Vagina (tissue), 2 donors: ENCODE measurements at places on chromosomes 7 and 10. TPM values are rescaled to one million over a fixed set of nuclear protein-coding genes. Genes with fewer than 3 reads are reported as not detected.

The ASZ1 gene
- not detected for total RNA-seq

The DRGX gene
- total RNA-seq: not detected

The SPRN gene
- total RNA-seq: not detected

The CHST3 gene
- total RNA-seq: 26.0 TPM

The ATP6V1F gene
- 119 TPM for total RNA-seq

The SYNPO2L gene
- total RNA-seq: 0.49 TPM

The CRHR2 gene
- not detected for total RNA-seq

- no peak for DNase-seq
Observed at GRCh38 chr7:78760620-78761355, 692.7 kb downstream of the MAGI2 start.

DNA sequence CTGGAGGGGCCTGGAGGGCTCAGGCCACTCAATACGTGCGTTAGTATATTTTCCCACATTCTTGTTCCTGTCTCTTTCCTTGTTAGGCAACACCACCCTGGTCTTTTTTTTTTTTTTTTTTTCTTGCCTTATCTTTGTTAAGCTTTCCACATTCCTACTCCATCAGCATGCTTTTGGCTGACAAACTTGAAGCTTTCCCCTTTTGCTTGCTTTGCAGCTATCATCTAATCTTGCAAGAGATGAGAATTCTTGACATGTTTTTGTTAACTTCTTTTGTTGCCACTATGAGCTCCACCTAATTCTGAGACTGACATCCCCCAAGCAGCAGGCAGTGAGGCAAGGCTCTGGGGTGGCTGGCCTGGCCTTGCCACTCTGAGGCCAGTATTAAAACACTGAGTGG lies 52.5 kb upstream of the NRP1 start:
- DNase-seq: no peak

- DNase-seq: peak; percentile 99
Observed at GRCh38 chr10:75401569-75402485, at the start of gene ZNF503. Gene ZNF503 (minus strand): TSS chr10:75401764. CDS start chr10:75401419, 345 bp downstream.

GRCh38 chr7:26683277-26683676 lies 181.1 kb downstream of the SKAP2 start:
- DNase-seq: no peak

DNA sequence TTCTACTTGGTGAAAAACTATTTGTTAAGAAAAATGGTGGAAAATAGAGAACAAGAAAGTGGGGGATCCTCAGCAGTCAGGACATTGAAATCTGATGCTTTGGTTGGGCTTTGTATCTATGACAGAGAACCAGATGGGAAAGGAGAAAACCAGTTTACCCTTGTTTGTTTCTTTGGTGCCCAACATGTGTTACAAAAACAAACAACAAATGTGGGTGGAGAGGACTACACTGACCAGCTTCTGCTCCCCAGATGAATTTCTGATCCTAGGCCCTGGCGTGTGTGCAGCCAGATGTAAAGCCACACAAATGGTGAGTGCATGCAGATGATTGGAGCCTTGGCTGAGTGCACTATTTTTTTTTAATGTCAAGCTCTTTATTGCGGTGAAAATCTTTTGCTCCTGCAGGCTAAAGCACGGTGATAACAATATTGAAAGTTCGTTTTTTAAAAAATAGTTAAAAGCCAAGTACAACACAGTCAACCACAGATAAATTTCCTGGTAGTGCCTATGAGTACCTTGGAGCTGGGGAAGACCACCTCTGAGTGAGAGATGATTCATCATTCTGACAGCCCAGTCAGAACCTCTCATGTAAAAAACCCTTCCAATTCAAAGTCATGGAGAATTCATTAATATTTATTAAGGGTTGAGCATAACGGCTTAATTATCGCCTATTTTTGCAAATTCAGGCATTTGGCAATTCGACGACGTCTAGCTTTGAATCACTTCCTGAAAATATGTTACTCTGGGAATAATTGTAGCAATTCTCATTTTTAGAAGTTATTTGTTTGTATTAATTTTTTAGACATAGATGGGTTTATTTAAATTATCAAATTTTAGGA lies 163.7 kb downstream of the AGMO start:
- no peak for DNase-seq

DNA sequence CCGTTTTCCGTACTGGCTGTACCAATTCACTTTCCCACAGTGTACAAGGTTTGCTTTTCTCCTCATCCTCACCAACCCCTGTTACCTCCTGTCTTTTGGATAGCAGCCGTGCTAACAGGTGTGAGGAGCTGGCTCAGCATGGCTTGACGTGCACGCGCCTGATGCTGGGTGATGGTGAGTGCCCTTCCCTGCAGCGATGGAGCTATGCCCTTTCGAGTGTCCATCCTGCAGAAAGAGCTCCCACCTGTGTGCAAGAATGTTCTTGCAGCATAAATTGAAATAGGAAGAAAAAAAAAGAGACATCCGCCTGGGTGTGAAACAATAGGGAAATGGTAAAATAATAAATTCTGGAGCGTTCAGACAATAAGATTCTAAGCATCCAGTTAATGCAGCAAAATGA lies 9.5 kb upstream of the UBE3C start:
- DNase-seq: no peak

DNA sequence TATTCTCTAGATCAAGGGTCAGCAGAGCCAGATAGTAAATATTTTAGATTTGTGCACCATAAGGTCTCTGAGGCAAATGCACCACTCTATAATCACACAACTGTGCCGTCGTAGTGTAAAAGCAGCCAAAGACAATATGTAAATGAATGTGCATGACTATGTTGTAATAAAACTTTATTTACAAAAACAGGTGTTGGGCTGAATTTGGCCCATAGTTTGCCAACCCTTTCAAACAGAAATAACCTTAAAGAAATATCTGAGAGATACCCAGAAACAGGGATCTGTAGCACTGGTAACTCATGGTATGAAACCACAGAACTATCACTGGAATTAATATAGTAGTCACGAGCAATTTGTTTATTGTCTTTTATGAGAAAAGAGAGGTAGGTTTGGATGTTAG lies 86.0 kb downstream of the ARID5B start:
- no peak for DNase-seq

GRCh38 chr7:767580-767940 lies 40.5 kb upstream of the PRKAR1B start:
- DNase-seq: no peak

DNA sequence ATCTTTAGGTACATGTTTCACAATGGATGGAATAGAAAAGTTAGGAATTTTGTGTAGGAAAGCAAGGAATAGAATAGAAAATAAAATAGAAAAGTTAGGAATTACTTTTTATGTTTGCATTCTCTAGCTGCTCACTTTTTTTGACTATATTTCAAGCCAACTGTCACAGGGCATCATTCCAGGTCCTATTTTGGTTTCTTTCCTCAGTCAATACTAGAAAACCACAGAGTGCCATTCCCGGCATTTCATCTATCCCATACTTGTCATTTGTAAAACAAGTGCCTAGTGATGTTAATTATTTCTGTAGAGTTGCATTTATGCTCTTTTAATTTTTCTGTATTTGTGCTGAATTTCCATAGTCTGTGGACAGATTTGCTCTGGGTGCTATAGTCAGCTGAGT lies 66.2 kb downstream of the SDK1 start:
- no peak for DNase-seq

DNA sequence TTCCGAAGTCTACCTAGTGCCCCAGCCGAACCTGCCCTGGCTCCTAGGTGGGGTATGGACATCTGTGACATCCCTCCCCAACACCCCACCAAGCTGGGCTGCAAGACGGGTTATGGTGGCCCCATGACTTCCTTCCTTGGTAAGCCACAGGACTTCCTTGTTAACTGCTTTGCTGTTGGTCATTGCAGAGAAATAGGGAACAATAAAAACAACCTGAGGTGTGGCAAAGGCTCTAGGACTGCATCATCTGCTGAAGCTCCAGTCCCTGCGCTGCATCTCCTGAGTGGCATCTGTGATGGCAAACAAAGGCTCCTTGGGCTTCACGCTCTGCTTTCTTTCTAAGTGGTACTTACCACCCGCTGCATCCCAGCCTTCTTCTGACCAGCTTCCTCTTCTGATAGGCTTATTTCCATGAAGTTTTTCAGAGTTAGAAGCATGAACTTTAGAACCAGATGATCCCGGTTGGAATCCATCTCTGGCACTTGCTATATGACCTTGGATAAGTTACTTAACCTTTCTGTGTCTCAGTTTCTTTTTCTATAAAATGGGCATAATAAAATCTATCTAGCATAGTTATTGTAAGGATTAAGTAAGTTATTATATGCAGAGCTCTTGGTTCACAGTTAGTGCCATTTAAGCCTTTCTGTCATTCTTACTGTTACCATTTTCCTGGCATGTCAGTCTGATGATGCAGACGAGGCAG lies 216.8 kb downstream of the RPS24 start:
- DNase-seq: no peak

DNA sequence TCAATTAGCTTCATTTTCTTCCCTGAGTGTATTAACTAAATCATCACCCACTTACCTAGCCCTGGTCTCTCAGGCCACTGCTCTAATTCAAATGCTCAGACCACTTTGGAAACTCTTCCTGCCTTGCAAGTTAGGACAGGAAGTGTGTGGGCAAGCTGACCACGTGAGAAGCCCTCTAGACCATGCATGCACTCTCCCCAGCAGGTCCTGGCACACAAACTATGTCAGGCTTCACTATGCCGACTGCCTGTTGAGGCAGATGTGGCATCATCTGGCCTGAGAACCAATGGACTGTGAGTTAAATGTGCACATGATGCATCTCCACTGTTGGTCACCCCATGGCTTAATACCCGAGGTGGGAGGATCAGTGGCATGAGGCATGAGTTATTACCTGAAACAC lies 439.6 kb downstream of the GRID1 start:
- peak; percentile 75 for DNase-seq

DNA sequence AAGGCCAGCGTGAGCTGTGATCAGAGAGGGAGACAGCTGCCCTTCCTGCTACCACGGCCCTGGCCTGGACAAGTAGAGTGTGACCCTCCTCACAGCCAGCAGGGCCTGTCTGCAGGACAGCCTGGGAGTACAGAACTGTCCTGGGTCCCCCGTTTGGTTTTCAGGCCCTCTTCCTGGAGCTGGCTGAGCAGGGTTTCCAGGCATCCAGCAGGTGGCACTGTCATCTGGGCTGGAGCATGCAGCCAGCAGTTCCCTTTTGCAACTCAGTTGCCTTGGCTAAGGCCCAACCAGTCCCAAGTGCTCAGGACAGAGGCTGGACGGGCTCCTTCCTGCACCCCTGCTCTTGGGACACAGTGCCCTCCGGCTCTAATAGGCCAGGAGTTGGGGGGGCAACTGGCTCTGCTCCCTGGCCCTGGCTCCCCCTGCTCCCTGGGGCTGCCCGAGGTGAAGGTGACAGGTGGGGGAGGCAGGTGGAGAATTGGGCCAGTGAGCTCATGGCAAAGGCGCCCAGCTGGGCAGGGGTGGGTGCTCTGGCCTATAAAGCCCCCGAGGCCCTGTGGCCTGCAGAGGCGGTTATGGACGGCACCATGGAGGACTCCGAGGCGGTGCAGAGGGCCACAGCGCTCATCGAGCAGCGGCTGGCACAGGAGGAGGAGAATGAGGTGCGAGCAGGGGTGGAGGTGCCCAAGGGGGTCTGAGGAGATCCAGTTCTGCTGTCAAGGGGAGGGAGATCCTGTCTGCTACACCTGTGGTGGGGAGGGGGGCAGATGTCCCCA lies at the start of gene ANKRD2:
Gene ANKRD2, plus strand, starts transcription at position 566 of the 776 bp plus-strand sequence. Its CDS starts 10 bp downstream, at position 576.
- no peak for DNase-seq

GRCh38 chr7:67593794-67594193 lies 597.2 kb downstream of the TYW1 start:
- no peak for DNase-seq

GRCh38 chr7:116212869-116213268 lies 2.5 kb downstream of the TES start:
- no peak for DNase-seq

DNA sequence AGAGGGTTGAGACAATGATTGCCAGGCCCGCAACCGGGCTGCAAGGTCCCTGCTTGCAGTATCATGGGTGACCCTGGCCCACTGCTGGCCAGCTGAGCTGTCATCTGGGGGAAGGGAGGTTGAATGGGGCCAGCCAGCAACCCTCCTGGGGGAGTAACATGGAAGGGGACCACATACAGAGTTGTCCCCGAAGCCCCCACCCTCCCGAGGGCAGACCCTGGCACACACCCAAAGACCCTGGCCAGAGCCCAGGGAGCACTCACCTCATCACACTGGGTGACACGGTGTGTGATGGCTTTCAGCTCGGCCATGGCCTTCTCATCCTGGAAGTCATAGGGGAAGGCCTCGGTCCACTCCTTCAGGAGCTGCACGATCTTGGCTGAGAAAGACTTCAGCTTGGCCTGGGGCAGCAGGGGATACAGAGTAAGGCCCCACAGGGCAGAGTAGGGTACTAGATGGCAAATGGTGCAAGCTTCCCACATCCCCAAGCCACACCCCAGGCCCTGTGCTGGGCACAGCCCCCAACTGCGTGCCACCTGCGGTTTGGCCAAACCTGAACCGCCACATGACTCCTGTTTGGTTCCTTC lies 63.4 kb downstream of the CSGALNACT2 start:
- DNase-seq: peak; percentile 67

DNA sequence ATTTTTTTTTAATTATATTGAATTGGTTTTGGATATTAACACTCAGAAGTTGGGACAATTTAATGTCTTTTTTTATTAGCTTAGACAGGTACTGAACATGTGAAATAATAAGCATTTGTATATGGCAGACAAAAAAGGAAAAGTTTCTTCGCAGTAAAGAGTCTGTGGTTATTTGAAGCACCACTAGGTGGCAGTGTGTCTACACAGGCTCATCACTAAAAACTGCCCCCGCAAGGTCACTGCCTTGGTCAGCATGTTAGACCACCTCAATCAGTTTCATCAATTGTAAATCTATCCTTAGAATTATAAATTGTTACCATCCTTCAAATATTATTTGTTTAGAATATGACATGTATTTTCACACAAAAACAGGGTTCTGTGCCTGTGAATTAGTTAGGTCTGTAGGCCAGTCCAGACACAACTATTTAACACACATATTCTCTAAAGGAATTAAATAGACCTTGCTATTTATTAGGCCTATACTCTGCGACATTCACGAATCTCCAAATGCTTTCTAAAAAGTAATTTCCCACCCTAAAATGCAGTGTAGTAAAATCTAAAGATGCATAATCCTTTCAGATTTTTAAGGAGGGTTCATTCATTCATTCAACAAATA lies 17.0 kb downstream of the PNLIPRP3 start:
- no peak for DNase-seq

GRCh38 chr10:69348816-69349541 lies 67.7 kb downstream of the TACR2 start:
- DNase-seq: no peak

DNA sequence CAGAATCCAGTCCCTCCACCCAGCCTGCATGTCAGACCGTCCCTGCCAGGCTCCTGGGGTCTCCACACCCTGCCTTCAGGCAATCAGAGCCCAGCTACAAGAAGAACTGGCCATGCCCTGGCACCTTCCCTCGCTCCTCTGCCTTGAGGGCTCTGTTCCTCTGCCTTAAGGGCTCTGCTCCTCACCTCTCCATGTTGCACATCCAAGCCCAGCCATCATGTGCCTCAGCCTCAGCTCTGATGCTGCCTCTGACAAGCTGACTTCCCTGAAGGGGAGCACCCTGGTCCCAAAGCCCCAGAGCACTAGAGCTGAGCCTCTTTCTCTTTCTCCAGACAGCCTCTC lies 50.3 kb upstream of the ANTXRL start:
- DNase-seq: peak; percentile 79

- DNase-seq: no peak
Observed at GRCh38 chr7:135684136-135684535, 21.8 kb downstream of the STMP1 start.
